ENCODE measurements at places on chromosomes 6 and 20.

DNA sequence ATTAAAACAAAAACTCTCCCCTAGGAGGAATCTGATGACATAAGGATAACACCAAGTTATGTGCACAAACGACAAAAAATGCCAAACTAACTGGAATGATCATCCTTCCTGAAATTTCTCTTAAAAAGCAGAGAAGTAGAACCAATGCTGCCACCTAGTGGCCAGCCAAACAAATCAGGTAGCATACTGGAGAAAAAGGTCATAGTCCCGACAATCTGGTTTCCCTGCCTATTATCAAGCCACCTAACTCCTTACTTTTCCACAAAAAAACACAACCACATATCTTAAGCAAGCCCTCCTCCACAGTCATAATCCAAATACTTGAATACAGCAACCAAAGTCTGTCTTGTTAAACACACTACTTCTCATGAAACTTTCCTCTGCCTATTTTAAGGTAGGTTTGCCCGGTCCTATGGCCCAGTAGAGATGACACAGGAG lies 5.3 kb downstream of the OARD1 start:
- DNase-seq: peak; percentile 72

DNA sequence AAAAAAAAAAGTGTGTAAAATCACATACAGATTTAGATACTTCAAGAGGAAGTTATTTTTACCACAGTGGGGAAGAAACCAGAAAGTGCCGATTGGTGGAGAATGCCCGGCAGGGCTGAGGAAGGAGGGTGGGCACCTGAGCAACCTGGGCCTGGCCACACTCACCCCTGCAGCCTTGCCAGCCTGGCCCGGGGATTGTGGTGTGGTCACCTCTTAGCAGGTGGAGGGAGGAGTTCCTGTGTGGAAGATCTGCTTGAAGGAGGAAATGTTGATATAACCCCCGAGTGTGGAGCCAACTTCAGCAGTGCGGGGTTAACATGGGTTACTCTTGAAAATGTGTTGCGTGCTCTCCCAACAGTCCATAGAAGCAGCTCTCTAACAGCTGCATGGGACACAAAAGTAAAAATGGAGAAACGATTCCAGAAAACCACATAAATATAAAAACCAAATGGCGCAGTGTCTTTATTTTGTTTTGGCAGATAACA lies 14.7 kb downstream of the UST start:
- DNase-seq: peak; percentile 20

- no peak for DNase-seq
These were observed 279.3 kb upstream of the TCF21 start for GRCh38 chr6:133609415-133610226.

DNA sequence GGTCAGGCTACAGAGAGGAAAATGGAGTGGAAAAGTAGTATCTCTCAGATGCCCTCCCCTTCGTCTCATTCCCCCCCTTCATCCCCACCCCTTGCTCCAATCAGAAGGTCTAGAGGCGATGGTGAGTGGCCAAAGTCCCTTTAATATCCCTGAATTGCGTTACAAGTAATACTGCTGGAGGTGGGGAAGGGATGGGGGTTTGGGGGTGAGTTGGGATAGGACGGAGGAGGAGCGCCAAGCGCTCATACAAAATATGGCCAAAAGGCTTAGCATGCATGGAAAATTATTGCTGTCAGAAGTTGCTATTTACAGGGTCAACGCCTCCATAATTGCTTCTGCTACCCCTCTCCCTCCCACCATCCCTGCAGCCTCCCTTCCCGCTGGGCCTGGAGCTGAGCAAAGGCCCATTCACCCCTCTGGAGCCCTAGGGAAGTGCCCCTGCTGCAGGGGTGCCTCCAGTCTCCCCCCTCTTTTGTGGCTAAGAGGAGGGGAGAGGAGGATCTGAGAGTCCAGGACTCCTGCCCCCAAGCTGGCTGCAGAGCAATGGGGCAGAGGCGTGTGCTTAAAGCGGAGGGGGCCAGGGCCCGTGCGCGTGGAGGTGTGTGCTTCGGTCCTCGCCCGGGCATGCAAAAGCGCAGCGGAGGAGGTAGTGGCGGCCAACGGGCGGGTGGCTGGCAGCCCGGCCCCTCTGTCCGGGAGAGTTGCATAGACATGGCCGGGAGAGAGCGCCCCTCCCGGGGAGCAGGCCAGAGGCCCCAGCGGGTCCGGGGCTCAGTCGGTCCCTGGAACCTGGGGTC lies 8.7 kb upstream of the SRXN1 start:
- no peak for DNase-seq

DNA sequence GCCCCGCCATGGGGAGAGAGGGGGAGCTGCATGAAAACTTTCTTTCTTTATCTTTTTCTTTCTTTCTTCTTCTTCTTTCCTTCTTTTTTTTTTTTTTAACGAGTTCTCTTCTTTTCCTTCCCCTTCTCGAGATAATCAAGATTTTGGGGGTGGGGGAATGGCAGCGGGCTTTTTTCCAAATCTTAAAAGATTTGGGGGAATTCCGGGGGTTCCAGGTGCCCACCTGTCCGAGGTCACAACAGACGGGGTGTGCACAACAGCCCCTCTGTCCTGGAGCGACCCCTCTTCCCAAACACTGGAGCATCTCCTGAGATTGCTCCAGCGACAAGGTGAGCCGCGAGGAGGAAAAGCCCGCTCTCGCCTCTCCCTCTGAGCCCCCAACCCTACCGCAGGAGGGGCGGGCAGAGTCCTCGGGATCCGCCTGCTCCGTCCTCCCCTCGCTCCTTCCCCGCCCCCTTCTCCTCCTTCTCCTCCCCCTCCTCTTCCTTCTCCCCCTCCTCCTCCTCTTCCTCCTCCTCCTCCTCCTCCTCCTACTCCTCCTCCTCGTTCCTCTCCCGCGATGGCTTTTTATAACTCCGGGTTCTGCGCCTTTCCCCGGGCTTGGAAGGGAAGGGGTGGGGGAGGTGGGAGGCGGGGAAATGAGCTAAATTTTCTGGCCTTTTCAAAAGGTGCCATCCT lies 689 bp upstream of the KCNB1 start:
- no peak for DNase-seq

DNA sequence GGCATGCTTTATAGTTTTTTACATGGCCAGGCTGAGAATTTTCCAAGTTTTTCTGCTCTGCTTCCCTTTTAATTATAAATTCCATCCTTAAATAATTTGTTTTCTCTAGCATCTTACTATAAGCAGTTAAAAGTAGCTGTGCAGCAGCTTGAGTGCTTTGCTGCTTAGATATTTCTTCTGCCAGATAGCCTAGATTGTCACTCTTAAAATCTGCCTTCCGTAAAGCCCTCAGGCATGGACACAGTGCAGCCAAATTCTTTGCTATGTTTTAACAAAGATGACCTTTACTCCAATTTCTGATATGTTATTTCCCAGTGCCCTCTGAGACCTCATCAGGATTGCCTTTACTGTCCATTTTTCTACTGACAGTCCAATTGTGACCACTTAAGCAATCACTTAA lies 92.6 kb upstream of the SGK1 start:
- no peak for DNase-seq

DNA sequence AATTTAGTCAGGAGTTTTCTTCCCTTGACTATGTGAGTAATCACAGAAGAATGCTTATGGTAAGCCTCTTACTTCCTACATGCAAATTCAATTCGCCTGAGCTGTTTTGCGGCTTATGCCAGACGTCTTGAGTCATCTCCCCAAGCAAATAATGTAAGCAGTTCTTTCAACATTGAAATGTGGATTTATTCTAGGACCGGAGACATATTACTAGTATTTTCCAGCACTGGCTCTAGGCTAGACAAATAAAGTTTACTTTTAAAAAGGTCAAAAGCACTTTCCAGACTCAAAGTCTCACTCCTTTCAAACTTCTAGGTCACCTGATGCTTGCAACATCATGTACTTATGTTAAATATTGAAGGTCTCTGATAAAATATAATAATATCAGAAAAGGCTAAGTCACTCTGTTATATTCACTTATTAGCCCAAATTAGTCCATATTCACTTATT lies 38.1 kb upstream of the NOX3 start:
- DNase-seq: no peak

GRCh38 chr20:12207875-12208274 lies 290.2 kb downstream of the BTBD3 start:
- DNase-seq: peak; percentile 2

GRCh38 chr20:7540923-7541322 lies 399.3 kb downstream of the HAO1 start:
- no peak for DNase-seq

DNA sequence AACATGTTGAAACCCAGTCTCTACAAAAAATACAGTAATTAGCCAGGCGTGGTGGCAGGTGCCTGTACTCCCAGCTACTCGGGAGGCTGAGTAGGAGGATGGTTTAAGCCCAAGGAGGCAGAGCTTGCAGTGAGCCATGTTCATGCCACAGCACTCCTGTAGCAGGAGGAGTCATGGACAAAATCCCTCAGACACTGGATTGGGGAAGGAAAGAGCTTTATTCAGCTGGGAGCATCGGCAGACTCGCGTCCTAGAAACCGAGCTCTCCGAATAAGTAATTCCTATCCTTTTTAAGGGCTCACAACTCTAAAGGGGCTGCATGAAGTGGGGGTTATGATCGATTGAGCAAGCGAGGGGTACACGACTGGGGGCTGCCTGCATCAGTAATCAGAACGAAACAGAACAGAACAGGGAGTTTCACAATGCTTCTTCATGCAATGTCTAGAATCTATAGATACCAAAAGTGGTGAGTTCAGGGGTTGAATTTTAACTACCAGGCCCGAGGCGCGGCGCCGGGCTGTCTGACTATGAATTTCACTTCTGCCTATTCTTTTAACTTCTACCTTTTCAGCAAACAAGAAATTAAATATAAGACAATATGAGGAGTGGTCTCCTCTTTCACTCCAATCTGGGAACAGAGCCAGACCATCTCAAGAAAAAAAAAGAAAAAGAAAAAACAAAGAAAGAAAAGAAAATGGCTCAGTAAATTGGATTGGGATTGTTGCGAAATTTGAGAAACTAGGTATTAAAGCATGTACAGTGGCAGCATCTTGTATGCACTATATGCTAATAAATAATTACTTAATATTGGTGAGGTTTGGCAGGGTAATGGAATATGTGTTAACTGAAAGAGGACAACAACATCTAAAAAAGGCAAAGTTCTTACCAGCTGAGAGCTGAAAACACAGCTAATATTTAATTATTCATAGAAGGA lies 23.6 kb downstream of the HMGN4 start:
- no peak for DNase-seq

DNA sequence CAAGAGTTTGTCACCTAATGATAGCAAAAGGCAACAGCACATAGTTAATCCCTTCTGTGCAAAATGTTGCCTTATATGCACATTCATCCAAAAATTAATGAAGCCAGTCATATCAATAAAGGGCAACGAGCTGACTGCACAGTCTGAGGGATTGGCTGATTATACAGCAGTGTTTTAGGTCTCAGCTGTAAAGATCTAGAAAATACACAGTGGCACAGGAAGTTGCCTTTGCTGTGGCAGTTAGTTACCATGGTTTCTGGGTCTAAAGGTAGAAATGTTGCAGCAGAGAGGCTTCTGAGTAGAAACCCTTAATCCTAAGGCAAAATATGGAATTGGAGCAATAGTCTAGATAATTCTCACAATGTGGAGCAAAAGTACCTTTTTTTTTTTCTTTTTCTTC lies 89.7 kb downstream of the SMPDL3A start:
- no peak for DNase-seq

GRCh38 chr20:50898475-50898874 lies 32.8 kb downstream of the ADNP start:
- DNase-seq: no peak

GRCh38 chr6:135012349-135012748 lies 42.3 kb downstream of the HBS1L start:
- DNase-seq: no peak

GRCh38 chr6:131758920-131759319 lies 48.1 kb upstream of the CTAGE9 start:
- no peak for DNase-seq

GRCh38 chr6:128663238-128663637 lies 142.8 kb upstream of the PTPRK start:
- DNase-seq: no peak

GRCh38 chr20:63003546-63003945 lies 3.2 kb downstream of the BHLHE23 start:
- DNase-seq: no peak

DNA sequence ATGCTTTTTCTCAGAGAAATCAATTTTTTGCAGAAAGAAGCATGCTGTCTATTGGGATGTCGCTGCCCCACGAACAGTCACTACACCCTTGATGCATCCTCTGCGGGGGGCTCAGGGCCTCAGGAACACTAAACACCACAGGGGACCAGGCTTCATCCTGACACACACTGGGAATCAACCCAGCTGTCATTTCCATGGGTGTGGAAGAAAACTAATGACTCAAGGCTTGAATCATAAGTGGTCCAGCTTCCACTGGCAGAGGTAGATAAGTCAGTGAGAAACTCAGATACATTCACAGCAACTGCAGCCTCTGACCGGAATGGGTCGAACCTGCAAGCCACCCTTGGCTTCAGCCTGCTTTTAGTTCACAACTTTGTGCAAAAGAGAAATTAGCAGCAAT lies 81.3 kb upstream of the SPTLC3 start:
- DNase-seq: no peak

DNA sequence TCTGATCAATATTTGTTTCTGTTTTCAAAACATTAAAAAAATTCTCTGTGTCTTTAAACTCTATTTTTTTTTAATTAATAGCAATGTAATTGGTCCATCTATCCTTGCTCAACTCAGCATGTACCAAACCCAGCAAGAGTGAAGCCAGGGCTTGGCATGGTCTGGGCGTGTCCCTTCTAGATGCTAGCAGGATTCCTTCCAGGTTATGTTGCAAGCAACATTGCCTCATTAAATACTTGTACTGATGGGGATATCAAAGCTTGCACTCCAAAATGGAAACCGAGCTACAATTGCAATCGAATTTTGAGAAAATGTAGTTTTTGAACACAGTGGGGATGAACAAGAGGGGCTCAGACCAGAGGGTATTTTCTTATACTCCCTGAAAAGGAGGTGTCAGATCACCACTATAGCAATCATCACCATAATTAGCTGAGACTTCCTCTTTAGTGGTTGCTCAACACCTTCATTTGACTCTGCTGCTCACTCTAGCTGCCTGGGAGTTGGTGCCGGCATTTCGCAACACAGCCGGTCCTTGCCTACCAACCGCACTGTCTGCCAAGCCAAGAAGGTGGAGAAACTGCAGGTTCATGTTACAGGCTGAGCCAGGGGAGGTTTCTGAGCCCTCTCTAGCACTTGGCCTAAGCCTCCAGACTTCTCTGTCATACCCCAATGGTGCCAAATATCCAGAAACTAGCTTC lies 67.8 kb upstream of the RALGAPA2 start:
- DNase-seq: peak; percentile 4

DNA sequence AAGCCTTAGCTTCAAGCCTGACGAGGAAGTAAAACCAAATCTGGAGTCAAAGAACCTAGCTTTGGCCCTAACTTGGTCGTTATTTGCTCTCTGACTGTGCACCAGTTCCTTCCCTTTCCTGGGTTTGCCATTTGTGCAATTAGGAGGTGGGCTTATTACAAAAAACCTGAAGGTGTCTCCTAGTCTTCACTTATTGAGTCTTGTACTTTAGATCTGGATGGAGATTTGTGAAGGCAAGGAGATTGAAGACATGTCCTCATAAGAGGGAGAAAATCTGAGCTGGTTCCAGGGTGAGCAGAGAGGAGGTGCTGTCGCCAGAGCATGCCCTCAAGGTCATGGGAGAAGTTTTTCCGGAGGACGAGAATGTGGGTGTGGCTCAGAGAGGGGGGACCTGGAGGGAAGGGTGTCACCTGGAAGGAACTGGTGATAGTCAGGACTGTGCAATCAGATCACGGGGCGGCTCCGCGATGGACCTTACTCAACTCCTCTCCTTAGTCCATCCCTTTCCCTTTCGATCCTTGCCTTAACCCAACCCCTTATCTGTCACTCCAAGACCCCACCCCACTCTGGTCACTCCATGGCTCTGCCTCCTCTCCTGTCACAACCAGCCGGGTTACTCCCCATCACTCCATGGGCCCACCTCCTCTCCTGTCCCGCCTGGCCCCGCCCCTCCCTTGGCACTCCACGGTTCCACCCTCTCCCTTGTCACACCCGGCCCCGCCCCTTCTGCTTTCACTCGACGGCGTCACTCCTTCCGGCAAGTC lies 588 bp upstream of the ACSS2 start:
- DNase-seq: peak; percentile 96

All from activated naive CD8-positive, alpha-beta T cell treated with anti-CD3 and anti-CD28 coated beads, Interleukin-2, amount 50 U/mL, for 24 hours (primary cell).